Renal cortex interstitium (tissue), 15 donors: ENCODE measurements at places on chromosomes 2 and 18.

DNA sequence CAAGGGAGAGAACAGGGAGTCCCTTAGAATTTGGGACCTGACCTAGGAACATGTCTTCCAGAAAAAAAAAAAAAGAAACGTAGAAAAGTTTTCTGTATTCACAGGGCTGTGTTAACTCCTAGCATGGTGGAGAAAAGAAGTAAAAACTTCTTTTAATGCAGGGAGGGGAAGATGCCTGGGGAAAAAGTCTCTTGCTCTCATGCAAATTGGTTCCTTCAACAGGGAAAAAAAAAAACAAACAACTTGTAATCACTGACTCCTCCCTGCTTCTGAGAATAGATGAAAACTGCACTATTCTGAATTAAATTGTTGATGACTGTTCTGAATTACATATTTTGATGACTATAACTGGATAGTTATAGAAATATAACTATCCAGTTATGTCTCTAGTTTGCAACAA is 933.2 kb downstream of the TRIB2 start:
- no peak for DNase-seq

GRCh38 chr18:41599466-41599865 is 355.6 kb upstream of the PIK3C3 start:
- DNase-seq: no peak

DNA sequence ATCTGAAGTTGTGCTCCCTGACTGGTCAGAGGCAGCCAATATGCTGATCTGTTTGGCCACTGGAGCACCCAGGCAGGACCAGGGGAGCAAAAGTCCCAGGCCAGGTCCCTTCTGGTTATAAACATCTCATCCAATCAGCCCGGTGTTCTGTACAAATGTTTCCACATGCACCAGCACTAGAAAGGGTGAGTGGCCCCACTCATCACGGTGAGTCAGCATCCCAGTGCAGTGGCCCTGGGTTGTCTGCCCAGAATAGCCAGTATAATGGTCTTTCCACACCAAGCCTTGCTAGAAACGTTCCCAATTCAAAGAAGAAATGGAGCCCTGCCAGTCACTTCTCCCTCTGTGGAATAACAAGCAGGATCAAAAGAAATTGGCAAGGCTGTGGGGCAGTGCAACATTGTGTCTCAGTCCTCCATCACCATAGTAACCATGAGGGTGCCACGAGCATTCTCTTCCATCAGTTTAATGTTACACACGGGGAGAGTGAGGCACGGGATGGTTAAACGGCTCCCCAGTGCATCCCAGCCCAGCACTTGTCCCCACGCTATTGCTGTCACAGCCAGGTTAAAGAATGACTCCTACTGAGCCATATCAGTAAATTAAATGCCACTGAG is 174.9 kb downstream of the SEPTIN10 start:
- no peak for DNase-seq

- DNase-seq: no peak
These were observed 94.2 kb upstream of the RAB27B start for GRCh38 chr18:54734059-54734458.

DNA sequence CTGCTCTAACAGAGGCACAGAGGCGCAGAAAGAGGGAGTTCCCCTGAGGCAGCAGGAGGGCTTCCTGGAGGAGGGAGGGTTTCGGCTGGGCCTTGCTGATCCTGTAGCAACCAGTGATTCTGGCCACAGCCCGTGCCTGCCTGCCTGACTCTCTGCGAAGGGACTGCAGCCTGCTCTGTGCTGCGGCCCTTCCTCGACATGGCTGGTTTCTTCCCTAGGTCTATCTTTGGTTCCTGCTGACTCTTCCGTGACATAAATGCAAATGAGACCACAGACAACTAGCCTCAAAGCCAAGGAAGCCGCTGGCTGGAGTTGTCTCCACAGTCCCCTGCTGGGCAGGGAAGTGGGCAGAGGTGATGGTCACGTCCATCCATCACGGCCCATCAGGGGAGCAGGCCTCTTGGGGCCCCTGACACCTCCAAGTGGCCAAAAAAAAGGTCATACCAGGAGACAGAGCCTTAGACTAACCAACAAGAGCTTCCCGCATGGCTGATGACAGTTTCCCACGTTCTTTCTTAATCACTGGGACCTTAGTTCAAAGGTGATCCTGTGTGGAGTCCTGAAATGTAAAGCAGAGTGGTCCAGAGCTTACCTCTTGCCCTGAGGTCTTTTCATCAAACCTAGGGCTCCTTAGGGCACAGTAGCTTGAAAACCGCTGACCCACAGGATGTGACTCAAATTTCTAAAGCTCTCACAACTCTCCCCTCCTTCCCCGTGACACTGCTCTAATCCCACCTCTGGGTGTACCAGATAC is 55.3 kb downstream of the HS1BP3 start:
- DNase-seq: no peak

DNA sequence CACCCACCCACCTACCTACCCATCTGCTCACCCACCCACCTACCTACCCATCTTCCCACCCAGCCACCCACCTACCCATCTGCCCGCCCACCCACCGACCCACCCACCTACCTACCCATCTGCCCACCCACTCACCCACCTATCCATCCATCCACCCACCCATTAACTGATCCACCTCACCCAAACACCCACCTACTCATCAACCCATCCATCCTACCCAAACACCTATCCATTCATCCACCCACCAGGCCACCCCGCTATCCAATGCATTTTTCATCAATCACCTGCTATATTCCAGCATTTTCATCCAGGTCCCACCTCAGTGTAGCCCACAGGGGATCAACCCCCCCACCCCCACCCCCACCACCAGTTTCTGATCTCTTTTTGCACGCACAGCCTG is 121.8 kb downstream of the GLI2 start:
- no peak for DNase-seq

- no peak for DNase-seq
These were observed 97.0 kb downstream of the XRCC5 start for GRCh38 chr2:216206041-216206703.

GRCh38 chr2:72040629-72041571 is 106.8 kb downstream of the CYP26B1 start:
- no peak for DNase-seq

DNA sequence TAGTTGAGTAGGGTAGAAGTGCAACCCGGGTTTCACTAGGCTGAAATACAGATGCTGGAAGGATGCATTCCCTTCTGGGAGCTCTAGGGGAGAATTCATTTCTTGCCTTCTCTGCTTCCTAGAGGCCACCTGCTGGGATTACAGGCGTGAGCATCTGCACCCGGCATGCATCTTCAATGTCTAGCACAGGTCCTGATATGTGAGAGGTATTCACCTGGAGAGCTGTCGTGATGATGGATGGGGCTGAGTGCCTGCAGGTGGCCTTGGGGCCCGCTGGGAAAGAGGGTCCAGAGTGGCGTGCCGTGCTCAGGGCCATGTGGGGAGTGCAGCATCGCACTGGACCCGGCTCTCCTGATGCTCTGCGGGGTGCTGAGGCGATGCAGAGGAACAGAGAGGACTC is 6.6 kb upstream of the NTSR2 start:
- no peak for DNase-seq

- DNase-seq: peak; percentile 51
These were observed 291.8 kb downstream of the ICOS start for GRCh38 chr2:204228169-204228886.

DNA sequence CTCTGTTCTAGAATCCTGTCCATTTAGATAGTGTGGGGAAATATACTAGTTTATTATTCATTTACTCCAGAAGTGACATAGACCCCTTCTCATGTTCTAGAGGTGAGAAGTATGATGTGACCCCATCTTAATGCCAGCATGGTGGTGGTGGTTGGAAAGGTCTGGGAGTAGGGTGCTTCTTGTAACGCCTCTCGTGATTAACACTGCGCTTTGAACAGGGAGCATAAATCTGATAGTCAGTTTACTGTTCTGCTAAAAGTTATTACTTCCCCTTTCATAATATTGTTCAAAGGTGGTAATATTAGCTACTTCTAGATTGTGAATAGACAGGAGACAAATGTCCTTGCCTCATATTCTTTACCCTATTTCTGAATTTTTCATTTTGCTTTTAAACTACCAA is 35.6 kb downstream of the EHBP1 start:
- no peak for DNase-seq

- no peak for DNase-seq
These were observed 270.7 kb downstream of the PIEZO2 start for GRCh38 chr18:10878703-10879102.

GRCh38 chr18:27467073-27467472 is 282.0 kb upstream of the CHST9 start:
- DNase-seq: no peak

DNA sequence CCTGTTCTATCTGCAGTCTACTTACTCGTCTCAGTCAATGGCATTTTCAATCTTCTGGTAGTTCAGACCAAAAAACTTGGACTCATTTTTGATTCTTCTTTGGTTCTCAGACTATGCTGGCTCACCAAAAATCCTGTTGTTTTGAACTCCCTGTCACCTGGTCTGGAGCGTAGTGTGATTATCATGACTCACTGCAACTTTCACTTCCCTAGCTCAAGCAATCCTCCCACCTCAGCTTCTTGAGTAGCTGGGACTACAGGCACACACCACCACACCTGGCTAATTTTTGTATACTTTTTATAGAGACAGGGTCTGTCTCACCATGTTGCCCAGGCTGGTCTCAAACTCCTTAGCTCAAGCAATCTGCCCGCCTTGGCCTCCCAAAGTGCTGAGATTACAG is 163.3 kb upstream of the CDH7 start:
- DNase-seq: no peak

DNA sequence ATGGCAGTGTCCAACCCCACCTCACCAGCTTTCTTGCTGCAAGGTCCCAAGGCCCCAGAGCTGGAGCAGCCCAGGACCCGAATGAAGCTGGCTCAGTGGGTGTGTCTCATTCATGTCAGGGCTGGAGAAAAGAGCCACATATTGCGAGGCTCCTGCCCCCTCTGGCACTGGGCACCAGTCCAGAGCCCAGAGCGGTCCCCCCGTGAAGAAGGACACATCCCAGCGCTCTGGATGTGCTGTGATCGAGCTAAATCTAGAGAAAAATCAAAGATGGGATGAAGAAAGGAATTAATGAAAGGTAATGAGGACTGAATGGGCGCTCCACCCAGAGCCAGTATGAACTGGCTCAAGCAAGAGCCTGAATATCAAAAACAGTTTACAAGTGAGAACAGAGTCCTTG is 13.3 kb upstream of the MPV17 start:
- DNase-seq: no peak

- no peak for DNase-seq
These were observed 36.7 kb downstream of the SLC9A4 start for GRCh38 chr2:102509749-102510148.

- DNase-seq: no peak
These were observed 36.3 kb downstream of the STAT4 start for GRCh38 chr2:191114403-191114886.

DNA sequence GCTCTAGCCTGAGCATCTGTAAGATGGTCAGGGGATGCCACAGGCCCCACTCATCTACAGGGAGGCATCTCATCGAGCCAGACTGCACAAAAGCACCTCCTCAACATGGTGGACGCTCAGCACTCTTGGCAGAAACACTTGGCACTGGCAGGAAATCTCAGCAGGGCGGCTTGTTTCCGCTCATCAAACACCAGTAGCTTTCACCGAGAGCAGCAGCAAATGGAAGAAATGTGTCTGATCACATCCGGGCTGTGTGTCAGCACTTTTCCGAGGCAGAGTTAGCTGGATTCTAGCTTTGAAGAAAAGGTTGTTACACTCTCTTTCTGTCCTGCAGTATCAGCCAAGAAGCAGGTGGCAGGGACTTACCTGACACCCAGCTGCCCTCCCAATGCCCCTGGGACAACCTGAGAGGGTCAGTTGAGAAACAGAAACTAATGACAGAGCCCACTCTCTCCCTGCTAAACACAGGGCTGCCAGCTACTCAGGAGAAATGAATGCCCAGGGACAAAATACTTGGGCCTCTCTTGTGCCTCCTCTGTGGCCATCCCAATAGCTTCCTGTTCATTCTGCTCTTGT is 68.9 kb upstream of the FZD7 start:
- DNase-seq: no peak

GRCh38 chr2:161243905-161244304 is 64.3 kb upstream of the PSMD14 start:
- DNase-seq: no peak

GRCh38 chr18:70709144-70709543 is 420.3 kb downstream of the SOCS6 start:
- DNase-seq: no peak

GRCh38 chr2:7919510-7919909 is 762.3 kb upstream of the ID2 start:
- no peak for DNase-seq

GRCh38 chr2:197498235-197498936 is 1.3 kb downstream of the HSPD1 start:
- no peak for DNase-seq

DNA sequence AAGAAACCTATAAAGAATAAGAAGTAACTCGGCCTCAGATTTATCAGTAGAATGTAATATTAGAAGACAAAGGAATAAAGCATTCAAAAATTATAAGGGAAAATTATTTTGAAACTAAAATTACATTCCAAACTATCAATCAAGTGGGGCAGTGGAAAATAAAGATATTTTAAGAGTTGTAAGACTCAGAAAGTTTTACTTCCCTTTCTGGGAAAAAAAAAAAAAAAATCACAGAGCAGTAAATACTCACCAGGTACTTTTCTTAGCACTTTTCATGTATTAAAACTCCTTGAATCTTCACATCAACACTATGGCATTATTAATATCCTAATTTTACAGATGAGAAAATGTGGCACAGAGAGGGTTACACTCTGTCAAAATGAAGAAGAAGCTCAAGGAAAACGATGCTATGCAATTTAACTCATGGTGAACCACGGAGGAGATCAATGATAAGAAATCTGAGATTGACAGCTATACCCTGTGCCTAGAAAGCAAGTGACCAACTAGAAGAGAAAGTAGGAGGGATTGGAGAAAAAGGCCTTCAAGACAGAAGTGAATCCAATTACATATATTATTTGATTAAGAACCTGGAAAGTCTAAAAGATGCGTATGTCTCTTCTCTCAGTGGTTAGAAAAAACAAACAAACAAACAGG is 238.9 kb upstream of the ID2 start:
- no peak for DNase-seq

- DNase-seq: no peak
These were observed 29.1 kb downstream of the FAM178B start for GRCh38 chr2:96957244-96957643.

DNA sequence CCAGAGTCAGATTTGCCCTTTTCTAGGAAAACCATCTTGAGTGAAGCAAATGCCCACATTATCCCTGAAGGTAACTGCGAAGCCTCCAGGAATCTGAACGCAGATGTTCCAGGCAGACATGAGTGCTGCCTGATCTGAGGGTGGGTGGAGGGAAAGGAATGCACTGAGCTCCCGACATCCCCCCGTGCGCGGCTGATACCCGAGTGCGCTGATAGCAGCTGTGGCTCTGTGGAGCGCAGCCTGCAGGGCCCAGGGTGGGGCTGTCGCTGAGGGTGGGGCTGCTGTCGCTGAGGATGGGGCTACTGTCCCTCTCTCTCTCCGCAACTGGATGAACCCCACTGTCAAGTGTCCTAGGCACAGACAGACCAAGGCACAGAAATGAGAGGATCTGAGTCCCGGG is 82.4 kb downstream of the GFPT1 start:
- DNase-seq: no peak

DNA sequence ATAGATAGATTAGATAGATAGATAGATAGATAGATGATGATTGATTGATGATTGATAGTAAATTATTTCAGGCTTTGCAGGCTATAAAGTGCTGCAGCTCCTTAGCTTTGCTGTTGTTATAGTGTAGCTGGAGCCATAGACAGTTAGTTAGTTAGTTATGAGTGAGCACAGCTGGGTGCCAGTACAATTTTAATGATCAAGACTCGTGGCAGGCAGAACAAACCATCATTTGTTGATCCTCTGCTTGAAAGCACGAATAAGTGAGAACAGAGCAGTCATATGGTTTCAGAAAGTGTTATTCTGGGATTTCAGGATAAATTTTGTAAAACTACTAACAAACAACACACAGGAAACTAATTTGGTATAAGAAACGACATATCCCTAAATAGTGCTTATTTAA is 53.9 kb downstream of the THOC1 start:
- DNase-seq: no peak
